CMK (cell line): ENCODE measurements at places on chromosomes 3 and 15.

DNA sequence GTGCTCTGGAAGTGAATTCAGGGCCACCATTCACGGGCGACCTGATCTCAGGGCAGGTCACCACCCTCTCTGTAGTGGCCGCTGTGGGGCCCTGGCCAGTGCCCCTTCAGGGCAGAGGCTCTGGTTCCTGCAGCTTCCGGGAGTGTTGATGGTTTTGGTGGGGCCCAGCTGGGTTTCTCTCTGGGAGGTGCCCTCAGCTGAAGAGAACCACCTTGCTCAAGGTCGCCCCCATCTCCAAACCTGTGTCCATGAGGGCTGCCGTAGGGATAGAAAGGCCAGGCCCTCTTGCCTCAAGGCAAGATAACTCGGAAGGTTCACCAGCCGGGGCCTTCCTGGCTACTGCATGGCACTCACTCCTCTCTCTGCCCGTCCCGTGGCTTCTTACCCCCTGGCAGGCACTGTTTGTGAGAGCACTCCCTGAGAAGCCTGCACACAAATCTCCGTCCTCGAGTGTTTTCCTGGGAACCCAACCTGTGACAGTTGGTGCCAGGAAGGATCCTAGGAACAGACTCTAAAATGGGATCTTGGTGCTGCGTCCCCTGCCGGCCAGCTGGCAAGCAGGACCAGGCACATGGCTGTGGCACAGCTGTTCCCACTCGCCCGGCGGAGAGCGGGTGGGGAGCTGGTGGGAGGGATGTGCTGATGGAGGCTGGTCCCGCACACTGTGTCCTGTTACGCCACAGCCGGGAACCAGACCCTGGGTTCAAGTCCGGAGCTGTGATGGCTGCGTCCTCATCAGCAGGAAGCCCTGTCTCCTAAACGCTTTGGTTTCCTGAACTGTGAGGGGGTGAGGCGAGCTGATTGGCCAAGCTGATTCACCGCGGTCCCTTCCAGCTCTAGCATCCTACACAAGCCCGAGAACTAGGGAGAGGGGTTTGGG, 23.2 kb upstream of the PIGZ start:
- no peak for DNase-seq

- no peak for DNase-seq
These were observed 24.3 kb downstream of the LRRC2 start for GRCh38 chr3:46541835-46542234.

DNA sequence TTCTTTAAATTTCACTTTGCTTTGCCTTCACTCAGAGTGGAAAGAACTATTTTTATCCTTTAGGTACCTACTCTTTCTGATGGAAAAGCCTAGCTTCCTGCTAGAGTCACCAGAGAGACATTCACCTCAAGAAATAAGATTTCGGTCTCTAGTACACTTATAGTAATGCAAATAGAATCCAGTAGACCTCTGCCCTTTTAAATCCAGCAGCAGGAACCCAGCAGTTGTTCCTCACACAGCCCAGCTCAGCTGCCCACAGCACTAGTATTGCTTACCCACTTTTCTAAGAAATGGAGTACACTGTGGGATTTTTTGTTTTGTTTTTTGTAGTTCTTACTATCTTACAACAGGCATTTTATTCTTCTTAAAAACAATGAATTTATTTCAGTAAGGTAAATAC, 497.0 kb upstream of the CCDC54 start:
- DNase-seq, result no peak

- no peak for DNase-seq
These were observed 1025.1 kb downstream of the OTOL1 start for GRCh38 chr3:162521669-162522068.

- no peak for DNase-seq
These were observed 64.0 kb downstream of the FLNB start for GRCh38 chr3:58072052-58072762.

GRCh38 chr15:79540551-79540950, 108.4 kb downstream of the MINAR1 start:
- DNase-seq, result peak; percentile 5

DNA sequence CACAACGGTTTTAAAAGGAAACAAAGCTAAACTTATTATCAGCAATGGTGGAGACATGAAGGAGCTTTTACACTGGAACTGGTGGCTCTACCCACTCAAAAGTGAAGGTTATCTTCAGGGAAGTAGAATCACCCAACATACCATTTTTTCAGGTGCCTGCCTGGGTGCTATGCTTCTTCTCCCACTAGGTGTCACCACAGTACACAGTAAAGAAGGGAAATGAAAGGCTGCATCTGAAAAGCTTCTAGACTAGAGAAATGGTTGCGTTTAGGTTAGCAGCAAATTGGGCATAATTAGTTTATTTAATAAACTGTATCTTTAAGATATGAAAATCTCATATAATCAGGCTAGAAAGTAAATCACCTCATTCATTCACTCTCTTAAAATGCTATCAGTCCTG, 47.0 kb upstream of the SELENOK start:
- no peak for DNase-seq

DNA sequence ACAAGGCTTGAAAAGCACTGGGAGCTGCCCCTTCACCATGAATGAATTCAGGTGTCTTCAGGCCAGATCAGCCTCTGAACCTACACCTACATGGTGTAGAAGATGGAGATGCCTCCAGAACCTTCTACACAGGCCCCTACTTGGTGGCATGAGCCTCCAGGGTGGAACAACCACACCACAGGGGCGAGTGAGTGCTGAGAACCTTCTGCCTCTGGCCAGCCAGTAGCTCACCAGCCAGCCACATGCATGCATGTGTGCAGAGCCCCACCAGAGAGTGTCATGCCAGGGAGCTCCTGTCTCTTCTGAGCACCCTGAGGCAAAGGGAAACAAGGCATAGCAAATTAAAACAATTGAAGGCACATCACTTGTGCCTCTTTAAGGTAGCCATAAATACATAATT, 161.8 kb upstream of the TOPAZ1 start:
- DNase-seq, result no peak

- no peak for DNase-seq
These were observed 37.7 kb upstream of the FRMD4B start for GRCh38 chr3:69423463-69424155.

- no peak for DNase-seq
These were observed 62.2 kb downstream of the UACA start for GRCh38 chr15:70701171-70701570.

DNA sequence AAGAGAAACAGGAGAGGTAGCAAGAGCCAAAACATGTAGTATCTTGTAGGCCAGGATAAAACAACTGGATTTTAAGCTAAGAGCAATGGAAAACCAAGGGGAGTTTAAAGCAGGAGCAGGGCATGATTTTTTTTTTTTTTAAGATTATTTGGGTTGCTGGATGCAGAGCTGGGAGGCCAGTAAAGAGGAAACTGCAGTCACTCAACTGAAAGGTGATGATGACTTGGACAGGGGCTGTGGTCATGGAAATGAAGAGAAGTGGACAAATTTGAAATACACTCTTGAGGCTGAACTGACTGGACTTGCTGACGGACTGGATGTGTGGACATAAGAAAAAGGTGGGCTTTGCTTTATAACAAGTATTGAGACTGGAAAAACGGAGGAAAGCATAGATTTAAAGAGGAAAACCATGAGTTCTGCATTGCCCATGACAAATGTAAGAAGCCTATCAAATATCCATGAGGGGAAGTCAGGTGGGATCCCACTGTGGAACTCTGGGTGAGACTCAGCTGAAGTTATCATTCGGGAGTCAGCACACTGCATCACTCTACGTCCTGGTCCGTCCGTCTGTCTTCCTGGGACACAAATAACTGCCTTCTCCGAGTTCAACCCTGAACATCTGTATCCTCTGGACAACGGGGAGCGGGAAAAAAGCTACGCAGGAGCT, 688 bp downstream of the XPC start:
- DNase-seq, result no peak

- peak; percentile 14 for DNase-seq
These were observed 1264.3 kb upstream of the ALCAM start for GRCh38 chr3:104102386-104102785.

DNA sequence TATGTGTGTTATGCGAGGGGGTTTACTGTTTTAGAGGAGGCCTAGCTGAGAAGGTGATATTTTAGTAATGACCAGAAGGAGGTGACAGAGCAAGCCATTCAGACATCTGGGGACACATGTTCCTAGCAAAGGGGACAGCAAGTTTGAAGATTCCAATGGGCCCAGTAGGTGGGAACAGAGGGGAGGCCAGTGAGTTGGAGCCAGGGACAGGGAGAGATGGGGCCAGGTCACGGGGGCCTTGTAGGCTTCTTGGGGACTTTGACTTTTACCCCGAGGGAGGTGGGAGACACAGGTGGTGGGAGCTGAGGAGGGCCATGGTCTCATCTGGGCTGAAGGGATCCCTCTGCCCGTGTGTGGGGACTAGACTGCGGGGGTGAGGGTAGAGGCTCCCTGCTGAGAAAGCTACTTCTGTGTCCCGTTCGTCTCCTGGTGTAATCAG, 72.5 kb downstream of the MGLL start:
- DNase-seq, result no peak

GRCh38 chr3:138812806-138813205, 21.9 kb downstream of the PIK3CB start:
- DNase-seq, result no peak

DNA sequence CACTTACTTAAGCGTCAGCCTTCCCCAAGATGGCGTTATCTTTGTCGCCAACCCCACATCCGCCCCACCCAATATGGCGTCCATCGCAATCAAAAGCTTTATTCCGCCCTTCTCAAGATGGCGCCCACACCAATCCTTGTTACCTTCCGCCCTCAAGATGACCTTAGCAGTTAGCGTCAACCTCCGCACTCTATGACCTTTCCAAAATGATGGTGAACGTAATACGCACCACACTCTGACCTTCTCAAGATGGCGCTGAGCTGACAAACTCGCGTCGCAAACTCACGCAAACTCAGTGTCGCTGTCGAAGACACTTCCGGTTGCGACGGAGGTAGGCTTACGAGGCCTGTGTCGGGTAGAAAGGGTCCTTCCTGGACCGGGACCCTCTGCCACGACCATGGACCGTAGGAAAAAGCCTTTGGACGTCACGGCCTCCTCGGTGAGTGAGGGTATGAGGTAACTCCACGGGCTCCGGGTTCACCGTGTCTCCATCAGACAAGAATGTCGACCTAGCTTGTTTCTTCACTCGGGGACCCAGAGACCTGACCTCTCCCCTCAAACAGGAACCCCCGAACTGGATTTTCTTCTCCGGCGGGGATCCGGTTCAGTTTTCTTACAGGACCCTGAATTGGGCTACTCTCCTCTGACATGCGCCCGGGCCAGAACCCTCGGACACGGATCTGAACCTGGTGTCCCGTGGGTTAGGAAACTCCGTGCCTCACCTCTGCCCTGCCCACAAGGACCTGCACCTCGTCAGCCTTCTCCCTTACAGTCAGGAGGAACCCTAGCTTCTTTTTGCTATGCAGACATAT, at the start of gene CCDC174:
Gene CCDC174 (plus strand): TSS at position 323 of the 812 bp plus-strand sequence. CDS start 75 bp downstream, at position 398.
- DNase-seq, result peak; percentile 100

DNA sequence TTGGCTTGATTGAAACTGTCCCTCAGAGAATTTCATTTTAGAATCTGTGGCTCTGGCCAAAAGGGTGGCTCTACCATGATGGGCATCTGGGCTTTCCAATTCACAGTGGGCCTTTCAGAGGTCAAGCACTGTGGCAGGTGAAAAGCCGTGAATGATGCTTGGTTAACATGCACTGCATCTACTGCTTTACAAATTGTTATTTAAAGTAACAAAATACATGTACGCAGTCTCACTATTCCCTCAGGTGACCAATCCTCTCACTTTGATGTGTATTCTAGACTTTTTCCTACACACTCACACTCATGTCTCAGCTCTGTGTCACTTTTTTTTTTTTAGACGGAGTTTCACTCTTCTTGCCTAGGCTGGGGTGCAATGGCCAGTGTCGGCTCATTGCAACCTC, 70.5 kb downstream of the MGLL start:
- no peak for DNase-seq

GRCh38 chr3:380801-381200, 184.2 kb downstream of the CHL1 start:
- no peak for DNase-seq

GRCh38 chr3:172694573-172695246, 16.2 kb downstream of the NCEH1 start:
- no peak for DNase-seq

DNA sequence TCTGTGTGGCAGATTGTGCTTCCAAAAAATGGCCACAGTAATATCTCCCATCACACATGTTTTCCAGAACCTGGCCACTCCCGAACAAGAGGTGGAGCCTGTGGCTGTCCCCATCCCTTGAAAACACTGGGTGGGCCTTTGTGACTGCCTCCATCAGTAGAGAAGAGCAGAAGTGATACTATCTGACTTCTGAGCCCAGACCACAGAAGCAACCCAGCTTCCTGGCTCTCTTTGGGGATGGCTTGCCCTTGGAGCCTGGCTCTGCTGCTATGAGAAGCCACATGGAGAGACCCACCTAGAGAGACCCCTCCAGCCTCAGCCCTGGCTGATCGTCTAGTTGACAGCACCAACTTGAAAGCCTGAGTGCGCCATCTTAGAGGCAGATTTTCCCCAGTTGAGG, 39.8 kb upstream of the CMTM8 start:
- no peak for DNase-seq

DNA sequence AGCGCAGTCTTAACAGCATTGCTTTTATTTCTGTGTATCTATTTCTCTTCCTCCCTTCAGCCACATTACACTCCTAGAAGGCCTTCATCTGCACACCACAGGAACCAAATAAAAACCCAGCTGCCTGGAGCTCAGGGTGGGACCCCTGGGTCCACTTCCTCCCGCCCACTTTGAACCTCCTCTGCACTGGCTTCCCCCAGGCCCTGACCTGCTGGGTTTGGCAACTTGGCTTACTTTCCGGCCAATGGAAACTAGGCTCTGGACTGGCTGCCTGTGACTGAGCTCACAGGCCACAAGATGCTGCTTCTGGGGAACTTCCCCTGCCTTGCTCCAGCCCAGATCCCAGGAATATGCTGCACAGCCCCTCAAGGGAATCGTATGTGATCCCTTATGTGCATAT, 89.8 kb downstream of the SEMA5B start:
- DNase-seq, result no peak

GRCh38 chr15:99275525-99276128, 24.3 kb downstream of the LRRC28 start:
- DNase-seq, result no peak

DNA sequence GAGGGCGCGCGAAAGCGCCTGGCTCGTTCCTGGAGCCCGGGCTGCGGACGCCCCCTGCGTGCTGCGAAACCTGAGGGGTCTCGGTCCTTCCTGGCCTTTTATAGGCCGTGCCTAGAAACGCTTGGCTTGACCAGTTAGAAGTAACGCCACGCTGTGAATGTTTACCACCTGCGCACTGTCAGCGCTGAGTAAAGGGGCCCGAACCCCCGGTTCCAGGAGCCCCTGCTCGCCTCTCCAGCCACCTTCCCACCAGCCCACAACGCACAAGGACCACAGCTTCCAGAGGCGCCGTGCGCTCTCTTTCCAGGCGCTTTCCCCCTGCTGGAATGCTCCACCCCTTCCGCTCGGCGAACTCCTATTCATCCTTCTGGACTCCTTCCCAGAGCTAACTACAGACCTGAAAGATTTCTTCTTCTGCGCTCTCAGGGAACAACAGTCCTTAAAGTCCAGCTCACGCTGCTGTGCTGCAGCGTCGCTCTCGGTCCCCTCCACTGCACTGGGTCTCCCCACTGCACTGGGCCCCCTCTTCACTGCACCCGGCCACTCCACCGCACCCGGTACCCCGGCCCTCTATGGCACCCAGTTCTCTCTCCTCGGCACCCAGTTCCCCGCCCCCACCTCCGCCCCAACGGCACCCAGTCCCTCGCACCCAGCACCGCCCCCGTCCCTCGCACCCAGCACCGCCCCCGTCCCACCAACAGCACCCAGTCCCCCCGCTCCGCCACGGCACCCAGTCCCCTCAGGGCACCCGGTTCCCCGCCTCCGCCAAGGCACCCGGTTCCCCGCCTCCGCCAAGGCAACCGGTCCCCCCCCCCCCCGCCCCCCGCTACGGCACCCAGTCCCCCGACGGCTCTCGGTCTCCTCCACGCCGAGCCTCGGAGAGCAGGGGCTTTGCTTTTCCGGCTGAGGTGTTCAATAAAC, 69.8 kb downstream of the SQOR start:
- no peak for DNase-seq
